ENCODE measurements at places on chromosomes 1 and 21. TPM values are rescaled to one million over a fixed set of nuclear protein-coding genes. Genes with fewer than 3 reads are reported as not detected.

The PLA2G2C gene
- total RNA-seq: not detected

The RIMS3 gene
- total RNA-seq: 0.74 TPM

The CA6 gene
- not detected for total RNA-seq

The PLEKHG5 gene
- total RNA-seq: 8.1 TPM

The ZNF593OS gene
- not detected for total RNA-seq

The CD1C gene
- total RNA-seq: not detected

The TAS1R3 gene
- total RNA-seq: under 0.01 TPM

The ADAMTS4 gene
- 0.91 TPM for total RNA-seq

The S100A14 gene
- not detected for total RNA-seq

The IQGAP3 gene
- 43.6 TPM for total RNA-seq

The NIBAN1 gene
- 15.4 TPM for total RNA-seq

The MX1 gene
- total RNA-seq: 38.7 TPM

The S100A5 gene
- not detected for total RNA-seq

The ARHGAP30 gene
- not detected for total RNA-seq

The OR14C36 gene
- total RNA-seq: not detected

DNA sequence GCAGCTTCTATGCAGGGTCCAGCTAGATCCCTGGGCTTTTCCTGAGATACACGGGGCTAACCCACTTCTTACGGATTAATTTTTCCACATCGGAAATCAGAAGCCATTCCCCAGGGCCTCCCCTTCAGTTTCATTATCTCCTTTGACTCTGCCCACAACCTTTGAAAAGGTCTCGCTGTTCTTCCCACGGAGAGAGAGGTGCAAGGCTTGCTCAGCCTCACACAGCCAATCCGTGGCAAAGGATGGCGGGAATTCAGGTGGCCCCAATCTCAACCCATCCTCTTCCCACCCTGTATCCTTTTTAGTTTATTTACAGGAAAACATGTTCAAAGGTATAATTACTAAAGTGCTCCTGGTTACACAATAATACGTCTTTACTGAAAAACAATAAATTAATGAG, 702 bp upstream of the MAPKAPK2 start:
- no peak for DNase-seq

GRCh38 chr1:58650141-58650540, 49.7 kb downstream of the MYSM1 start:
- no peak for DNase-seq

DNA sequence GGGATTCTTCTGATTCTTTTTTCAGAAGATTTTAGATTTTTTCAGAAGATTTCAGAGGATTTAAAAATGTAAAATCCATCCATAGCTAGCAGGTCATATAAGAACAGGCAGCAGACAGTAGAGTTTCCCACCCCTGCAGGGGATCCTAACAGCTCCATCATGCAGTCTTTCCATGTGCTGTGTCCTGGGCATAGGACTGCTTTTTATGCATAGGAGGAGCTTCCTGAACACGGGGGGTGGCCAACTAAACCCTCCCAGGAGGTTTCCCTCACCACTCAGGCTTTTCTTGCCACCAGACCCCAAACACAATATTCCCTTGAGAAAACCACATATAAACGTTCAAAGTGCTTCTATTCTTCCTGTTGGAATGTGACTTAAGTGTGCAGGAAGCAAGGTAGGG, 90.1 kb upstream of the TNR start:
- no peak for DNase-seq

DNA sequence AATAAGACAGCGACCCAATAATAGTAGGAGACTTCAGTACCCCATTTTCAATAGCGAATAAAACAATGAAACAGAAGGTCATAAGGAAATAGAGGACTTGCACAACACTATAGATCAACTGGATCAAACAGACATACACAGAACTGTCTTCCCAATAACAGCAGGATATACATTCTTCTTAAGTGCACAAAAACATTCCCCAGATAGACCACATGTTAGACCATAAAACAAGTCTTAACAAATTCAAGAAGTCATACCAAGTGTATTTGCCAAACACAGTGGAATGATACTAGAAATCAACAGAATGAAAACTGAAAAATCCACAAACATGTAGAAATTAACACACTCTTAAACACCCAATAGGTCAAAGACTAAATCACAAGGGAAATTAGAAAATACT, 78.0 kb downstream of the LBR start:
- DNase-seq: no peak

GRCh38 chr21:38819719-38820159, 14.0 kb downstream of the ETS2 start:
- DNase-seq: peak; percentile 80

DNA sequence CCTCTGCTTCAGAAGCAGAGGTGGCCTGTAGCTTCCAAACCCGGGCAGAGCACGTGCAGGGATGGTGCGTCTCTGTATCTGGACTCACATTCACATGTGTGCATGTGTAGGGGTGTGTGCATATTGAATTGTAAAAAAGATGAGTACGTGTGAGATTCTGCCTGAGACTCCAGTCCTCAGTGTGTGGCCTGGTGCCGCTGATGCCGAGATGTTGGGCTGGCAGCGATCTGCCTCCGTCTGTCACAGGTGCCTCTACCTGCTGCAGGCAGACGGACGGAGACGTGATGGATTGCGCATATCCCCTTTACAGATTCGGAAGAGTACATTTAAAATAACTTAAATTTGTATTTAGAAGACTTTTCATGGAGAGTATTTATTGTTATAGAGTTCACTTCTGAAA, 53.6 kb downstream of the ADARB1 start:
- DNase-seq: no peak

- DNase-seq: no peak
Observed at GRCh38 chr1:224980181-224980580, 50.7 kb downstream of the DNAH14 start.

- DNase-seq: no peak
Observed at GRCh38 chr1:153613406-153613805, 469 bp upstream of the S100A16 start.

- DNase-seq: peak; percentile 36
Observed at GRCh38 chr1:223001653-223002634, 141.1 kb downstream of the TLR5 start.

DNA sequence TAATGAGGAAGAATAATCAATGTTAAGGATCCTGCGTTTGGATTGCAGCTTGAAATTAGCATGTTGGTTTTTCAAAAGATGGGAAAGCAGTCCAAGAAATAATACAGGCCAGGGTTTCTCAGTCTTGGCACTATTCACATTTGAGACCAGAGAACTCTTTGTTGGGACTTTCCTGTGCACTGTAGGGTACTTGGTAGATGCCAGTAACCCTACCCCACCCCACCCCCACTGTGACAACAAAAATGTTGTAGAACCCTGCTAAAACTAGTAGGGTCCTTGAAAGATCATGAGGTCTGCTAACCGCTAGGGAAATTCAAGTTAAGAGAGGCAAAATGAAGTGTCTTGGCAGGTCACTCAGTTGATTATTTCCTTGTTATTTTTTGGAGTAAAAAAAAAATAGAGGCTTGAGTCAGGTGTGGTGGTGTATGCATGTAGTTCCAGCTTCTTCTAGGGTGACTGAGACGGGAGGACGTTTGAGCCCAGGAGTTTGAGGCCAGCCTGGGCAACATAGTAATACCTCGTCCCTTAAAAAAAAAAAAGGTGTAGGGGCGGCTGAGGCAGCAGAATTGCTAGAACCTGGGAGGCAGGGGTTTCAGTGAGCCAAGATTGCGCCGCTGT, 53.3 kb downstream of the SPEN start:
- DNase-seq: no peak

- DNase-seq: no peak
Observed at GRCh38 chr1:223834660-223835263, 11.0 kb downstream of the TP53BP2 start.

GRCh38 chr21:16377120-16377658, 647.4 kb downstream of the USP25 start:
- DNase-seq: no peak

GRCh38 chr1:205791568-205792180, 16.4 kb upstream of the RAB29 start:
- DNase-seq: peak; percentile 53

- peak; percentile 29 for DNase-seq
Observed at GRCh38 chr1:105087506-105087905, 1337.8 kb downstream of the AMY1C start.

DNA sequence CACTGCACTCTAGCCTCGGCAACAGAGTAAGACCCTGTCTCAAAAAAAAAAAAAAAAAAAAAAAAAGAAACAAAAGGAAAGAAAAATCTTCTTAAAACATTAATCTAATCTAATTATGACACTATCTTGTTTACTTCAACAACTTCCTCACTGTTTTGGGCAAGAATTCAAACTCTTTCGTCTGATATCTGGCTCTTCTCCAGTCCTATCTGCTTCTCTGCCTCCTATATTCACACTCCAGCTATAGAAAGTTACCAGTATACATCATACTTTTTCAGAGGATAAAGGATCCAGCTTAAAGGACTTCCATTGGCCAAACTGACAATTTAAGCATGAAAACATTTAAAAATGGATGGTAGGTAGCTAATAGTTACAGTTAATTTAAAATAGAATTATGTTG, 47.3 kb downstream of the EIF2B3 start:
- DNase-seq: no peak

DNA sequence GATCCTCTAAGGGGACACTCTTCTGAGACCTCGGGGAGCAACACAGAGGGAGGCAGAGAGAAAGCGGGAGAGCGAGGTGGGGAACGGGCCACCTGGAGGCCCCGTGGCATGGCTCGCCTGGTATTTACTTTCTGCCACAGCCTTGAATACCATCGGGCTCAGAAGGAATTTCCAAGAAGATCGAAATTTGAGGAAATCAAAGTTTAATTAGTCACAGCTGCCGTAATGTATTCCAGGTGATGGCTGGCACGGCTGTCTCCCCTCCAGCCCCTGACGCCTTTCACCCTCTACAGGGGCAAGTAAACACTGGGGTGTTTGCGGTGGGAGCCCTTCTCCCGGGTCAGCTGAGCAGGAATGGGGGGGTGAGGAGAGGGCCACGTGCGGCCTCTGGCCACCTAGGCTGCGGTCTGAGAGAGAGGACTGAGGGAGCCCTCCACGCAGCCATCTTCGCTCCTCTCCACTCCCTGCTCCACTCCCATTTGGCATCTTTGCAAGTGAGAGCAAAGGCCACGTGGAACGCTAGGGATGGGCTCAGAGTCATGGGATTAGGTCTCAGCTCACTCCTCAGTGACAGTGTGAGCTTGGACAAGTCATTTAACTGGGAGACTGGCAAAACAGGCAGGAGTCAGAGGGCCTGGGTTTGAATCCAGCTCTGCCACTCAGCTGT, 125.2 kb downstream of the SYF2 start:
- DNase-seq: no peak

DNA sequence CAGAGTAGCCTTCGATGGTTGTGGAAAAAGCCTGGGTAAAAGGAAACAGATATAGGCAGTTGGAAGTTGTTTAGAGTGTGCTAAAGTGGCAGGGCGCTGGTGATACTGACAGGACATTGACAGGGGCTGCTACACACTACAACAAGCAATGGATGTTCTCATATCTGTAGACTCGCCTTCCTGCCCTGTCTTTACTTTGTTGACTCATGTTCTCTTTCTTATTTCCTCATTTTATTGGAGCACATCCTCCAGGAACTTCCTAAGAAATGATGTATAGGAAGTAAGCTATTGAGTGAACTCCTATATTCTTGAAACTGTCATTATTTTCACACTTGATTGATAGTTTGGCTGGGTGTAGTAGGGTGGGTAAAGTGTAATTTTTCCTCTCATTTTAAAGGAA, 51.0 kb downstream of the C4BPA start:
- DNase-seq: no peak

GRCh38 chr1:202873026-202873425, 15.9 kb downstream of the RABIF start:
- no peak for DNase-seq

DNA sequence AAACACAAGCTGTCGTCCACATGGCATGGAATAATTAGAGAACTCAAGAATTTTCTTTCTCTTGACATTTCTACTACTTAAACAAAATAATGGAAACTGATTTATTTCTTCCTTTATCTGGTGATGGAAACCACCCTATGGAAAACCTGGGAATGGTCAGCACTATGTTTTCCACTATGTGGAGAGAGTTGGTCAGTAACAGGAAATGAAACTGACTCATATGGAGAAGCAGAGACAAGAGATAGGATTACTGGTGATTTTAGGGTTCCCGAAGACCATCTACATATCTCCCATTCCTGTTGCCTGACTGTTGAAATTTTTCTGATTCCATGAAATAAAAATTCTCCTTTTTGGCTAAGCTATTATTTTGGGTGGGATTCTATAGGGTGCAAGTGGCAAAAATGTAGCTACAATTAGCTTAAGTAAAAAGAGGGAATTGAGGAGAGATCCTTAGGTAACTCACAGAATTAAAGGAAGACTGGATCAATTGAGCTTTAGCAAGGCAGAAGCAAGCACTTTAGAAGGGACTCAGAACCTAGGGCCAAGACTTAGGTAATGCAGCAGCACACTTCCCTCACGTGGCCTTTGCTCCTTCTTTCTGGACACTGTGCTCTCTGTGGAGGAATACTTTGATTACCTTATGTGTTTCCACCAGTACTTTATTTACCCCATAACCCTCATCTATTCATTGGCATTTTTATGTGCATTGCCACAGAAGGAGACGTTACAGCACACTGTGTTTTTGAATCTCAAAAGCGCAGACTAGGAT, 89.6 kb downstream of the LEPR start:
- peak; percentile 49 for DNase-seq
